ENCODE measurements at places on chromosomes 5 and 9.

DNA sequence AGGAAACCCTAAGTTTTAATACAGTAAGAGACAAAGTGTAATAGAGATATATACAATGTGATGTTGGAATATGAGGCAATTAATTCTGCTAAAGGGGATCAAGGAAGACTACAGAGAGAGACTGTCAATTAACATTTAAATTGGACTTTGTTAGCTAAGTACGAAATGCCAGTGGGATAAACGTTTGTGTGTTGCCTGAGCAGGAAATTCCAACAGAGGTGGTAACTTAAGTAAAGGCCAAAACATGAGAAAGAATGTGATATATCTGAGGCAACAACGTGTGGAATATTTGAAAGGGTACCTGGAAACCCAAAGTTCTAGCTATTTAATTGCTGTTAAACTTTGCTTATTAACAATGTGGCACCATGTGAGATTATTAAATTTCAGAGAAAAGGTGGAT lies 1666.9 kb upstream of the WWC1 start:
- peak; percentile 8 for DNase-seq

- DNase-seq, result no peak
Measured at GRCh38 chr9:14903040-14903439, 7.2 kb downstream of the FREM1 start.

DNA sequence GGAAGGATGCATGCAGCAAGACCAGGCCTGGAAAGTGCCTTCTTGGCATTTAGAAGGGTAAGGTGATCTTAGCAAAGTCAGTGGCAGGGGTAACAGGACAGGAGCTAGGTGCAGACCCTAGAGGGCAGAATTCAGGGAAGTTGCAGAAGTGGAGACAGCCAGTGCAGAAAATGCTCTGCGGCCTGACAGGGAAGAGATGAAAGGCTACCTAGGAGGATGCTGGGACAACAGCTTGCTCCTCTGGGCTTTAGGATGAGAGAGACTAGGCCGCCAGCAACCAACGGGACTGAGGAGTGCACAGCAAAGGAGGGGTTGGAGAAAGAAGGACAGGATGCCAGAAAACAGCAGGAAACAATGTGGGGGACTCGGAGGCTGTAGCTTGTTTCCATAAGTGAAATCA lies 219.9 kb downstream of the FSTL4 start:
- no peak for DNase-seq

GRCh38 chr9:113851873-113852272 lies 24.2 kb upstream of the ZNF618 start:
- no peak for DNase-seq

- no peak for DNase-seq
Measured at GRCh38 chr5:77430726-77431125, 61.4 kb downstream of the WDR41 start.
